CD4-positive, alpha-beta T cell (primary cell): ENCODE measurements at places on chromosomes 11 and 22. TPM values are rescaled to one million over a fixed set of nuclear protein-coding genes. Genes with fewer than 3 reads are reported as not detected.

The CD3G gene
- total RNA-seq = 109 TPM

The UBQLN3 gene
- not detected for total RNA-seq

The TEF gene
- 2.6 TPM for total RNA-seq

The TOLLIP gene
- total RNA-seq = 41.0 TPM

The SCT gene
- total RNA-seq = not detected

The SYT7 gene
- not detected for total RNA-seq

The OR8G5 gene
- not detected for total RNA-seq

The SCO2 gene
- total RNA-seq = 0.61 TPM

The CELSR1 gene
- 1.1 TPM for total RNA-seq

The HMOX1 gene
- total RNA-seq = 1.5 TPM
